EH (cell line): ENCODE measurements at places on chromosomes 13 and 19.

DNA sequence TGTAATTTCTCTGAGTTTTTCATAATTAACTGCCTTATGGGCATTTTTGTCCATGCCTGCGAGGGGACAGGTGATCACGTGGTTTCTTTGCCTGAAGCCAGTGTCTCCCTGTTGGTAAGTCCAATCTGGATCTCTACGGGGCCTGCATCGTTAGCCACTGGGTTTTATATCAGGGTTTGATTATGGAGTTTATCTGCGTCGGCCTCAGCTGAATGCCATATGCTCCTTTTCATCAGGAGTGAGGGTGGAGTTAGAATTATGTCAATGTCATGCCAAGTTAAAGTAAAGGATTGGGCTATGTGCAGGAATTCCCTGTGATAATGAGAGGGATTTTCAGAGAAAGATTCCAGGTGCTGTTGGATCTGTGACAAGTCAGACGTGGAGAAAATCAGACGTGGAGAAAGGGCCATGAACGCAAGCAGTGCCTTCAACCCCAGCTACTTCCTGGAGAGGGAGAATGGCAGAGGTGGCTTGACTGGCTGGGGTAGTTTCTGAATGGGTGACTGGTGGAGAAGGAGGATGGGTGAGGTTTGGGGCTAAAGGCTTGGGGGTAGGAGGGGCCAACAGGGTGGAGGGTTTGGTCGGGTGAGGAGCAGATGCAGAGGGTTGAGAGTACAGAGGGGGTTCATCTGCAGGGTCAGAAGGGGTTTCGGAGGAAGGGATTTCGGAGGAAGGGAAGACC is 24.3 kb downstream of the TMEM255B start:
- no peak for DNase-seq

DNA sequence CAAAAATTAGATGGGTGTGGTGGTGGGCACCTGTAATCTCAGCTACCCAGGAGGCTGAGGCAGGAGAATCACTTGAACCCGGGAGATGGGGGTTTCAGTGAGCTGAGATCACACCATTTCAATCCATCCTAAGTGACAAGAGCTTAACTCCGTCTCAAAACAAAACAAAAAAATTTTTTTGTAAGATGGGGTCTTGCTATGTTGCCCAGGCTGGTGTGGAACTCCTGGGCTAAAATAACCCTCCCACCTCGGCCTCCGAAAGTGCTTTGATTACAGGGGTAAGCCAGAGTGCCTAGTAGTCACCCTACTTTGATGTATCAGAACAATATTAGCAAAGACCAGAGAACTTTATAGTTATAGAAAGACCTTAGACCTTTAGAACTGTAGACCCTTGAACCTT is 7.9 kb downstream of the SPTBN4 start:
- no peak for DNase-seq

GRCh38 chr19:50651174-50651573 is 1.9 kb downstream of the C19orf81 start:
- no peak for DNase-seq

DNA sequence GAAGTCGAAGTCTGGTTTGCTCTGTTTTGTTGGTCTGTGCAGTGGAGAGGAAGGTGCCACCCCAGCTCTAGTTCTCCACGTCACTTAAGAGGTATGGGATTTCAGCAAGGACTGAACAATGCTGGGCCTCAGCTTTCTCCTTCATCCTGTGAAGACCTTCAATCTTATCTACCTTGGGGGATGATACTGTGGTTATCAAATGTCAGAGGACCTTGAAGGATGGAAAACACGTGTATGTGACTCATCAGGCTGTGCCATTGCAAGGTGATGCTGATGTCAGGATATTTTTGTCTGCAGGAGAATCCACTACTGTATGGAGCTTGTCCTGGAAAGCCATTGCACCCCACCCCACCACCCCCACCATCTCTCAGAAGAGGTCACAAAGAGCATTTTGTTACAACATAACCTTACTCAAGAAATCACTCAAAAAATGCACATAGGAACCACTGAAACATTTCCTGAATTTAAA is 81.4 kb upstream of the UQCRFS1 start:
- DNase-seq: peak; percentile 31

DNA sequence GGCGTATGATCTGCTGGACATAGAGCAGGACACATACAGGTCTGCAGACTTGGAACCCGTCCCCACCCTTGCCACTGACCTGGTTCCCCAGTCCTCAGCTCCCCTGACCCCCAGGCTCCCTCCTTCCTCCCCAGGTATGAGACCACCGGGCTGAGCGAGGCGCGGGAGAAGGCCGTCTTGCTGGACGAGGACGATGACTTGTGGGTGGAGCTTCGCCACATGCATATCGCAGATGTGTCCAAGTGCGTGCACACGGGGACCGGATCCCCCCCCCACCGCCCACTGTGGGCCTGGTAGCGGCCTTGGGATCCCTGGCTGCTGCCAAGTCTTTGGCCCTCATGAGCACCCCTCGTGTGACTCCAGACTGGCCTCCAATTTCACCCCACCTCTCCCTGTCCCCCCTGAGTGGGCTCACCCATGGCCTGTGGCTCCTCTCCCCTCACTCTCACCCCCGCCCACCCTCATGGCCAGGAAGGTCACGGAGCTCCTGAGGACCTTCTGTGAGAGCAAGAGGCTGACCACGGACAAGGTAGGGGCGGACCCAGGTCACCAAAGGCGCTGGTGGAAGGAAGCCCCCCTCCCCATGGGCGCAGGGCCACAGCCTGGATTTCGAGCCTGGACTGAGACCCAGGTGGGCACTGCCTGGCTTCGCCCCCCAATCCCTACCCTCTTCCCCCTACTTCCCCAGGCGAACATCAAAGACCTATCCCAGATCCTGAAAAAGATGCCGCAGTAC is 5.6 kb downstream of the STXBP2 start:
- no peak for DNase-seq

- DNase-seq: no peak
These were observed 169.5 kb downstream of the DCLK1 start for GRCh38 chr13:35961461-35962220.

DNA sequence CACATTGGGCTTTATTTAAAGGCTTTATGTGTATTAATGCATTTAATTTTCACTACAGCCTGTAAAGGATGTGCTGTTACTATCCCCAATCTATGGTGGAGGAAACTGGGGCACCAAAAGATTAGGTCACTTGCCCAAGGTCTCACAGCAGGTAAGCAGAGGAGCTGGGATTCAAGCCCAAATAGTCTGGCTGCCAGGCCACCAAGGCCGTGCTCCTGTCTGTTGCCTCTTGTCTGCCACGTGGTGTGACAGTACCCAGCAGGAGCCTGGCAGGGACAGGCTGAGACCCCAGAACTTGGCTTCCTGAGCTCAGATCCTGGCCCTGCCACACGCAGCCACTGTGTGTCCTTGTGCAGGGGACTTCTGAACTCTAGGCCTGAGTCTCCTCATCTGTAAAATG is 4.5 kb downstream of the NTN5 start:
- no peak for DNase-seq

- DNase-seq: peak; percentile 59
These were observed 34.2 kb downstream of the THSD1 start for GRCh38 chr13:52371736-52372247.

- peak; percentile 25 for DNase-seq
These were observed 12.4 kb upstream of the RANBP3 start for GRCh38 chr19:5990289-5990797.

DNA sequence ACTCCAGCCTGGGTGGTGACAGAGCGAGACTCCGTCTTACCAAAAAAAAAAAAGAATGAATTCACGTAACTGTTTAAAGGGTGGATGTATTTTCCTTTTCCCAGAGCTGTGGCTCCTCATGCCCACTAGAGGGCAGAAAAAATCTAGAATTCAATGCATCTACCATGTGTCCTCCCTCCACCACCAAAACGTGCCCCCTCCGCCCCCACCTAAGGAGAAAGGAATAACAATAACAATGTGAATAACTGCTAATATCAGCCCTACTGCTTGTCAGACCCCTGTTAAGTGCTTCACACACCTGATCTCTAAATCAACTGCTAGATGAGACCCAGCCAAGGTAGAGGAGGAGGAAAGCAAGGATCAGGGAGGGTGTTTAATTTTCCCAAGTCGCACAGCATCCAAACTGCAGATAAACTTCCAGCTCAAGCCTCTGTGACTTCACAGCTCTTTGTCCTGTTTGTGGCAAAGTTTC is 20.2 kb upstream of the PNMA8B start:
- DNase-seq: peak; percentile 51

DNA sequence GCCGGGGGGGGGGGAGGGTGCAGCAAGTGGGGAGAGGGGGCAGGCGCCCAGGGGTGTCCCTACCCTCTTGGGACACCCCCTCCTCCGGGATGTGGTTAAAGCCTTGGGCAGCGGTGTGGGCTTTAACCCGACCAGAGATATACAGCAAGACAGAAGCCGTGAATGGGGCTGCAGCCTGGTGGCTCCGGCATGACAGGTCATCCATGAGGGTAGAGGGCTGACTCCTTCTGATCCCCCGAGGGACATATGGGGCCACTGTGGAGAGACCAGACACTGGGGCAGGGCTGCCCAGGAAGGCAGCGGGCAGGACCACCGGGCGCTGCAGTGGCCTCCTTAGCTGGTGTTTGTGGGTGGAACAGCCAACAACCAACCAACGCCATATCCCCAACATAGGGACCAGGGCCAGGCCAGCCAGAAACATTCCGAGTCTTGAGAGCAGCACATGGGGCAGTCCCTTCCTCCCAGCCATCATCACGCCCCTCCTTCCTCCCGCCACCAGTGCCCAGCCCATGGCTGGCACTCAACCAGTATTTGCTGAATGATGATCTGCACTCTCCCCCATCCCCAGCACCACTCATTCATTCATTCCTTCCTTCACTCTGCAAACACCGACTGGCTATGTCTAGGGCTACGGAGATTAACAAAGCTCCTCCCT is 18.2 kb downstream of the ELAVL1 start:
- DNase-seq: peak; percentile 36

GRCh38 chr13:93226065-93226622 is 463 bp upstream of the GPC6 start:
- DNase-seq: no peak

DNA sequence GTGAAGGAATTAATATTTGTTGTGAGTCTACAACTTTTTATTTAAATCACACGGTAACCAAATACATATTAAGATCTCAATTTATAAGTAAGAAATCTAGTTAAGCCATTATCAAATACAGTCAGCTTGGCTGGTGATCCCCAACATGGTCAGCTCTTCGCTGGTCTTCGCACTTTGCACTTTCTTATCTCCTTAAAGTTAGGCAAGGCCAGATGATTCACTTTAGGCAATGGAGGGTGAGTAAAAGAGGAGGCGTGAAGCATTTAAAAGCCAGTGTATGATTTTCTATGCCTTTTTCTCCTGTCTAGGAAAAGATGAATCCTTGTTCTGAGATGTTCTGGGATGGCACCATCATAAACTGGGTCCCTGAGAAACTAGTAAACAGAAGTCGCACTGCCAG is 793.7 kb upstream of the ARGLU1 start:
- no peak for DNase-seq

DNA sequence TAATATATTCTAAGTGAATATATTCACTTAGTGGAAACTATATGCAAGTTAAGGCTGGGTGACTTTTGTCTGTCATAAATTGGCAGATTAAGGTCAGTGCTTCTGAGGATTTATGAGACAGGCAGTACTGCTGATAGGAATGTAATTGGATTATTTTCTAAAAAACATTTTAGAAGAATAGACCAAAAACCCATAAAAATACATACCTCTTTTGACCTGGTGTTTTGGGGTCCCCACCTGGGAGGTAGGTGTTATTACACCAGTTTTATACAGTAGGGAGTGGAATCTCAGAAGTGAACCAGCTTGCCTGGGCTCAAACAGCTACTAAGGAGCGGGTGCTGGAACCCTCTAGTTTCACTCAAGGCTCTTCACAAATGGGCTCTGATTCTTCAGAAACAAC is 25.3 kb downstream of the COG3 start:
- no peak for DNase-seq

DNA sequence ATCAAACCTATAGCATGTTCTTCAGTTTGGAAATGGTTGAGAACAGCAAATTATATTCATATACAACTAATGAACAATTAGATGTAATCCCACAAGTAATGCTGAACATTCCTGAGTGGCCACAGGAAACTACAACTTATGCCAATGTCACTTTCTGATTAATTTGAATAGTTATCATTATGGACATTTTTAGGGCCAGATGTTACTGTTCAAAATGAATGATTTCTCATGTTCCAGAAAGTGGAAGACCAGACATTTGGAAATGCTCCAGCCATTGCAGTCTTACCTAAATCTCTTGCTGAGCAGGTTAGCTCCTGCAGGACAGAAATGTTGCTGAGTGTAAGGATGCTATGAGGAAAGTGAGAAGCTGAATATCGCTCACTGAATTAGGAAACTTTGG is 819.8 kb downstream of the PCDH9 start:
- DNase-seq: no peak

DNA sequence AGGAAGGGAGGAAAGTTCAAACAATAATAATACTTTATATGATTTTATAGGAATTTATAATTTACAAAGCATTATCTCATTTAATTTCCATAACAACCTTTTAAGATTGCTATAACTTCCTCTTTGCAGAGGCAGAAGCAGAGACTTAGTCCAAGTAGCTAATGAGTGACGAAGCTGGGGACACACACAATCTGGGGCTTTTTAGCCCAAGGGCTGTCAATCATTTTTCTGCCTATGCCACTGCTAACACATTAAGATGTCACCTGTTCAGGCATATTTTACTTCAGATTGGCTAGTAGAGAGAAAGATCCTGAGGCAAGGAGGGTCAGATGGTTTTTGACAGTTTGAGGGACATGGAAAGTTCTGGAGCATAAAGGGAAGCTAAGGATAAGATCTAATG is 12.6 kb downstream of the SCEL start:
- no peak for DNase-seq

GRCh38 chr19:29241324-29241723 is 28.4 kb upstream of the UQCRFS1 start:
- no peak for DNase-seq

- DNase-seq: peak; percentile 63
These were observed 3.0 kb upstream of the CCNP start for GRCh38 chr19:40229484-40229883.

DNA sequence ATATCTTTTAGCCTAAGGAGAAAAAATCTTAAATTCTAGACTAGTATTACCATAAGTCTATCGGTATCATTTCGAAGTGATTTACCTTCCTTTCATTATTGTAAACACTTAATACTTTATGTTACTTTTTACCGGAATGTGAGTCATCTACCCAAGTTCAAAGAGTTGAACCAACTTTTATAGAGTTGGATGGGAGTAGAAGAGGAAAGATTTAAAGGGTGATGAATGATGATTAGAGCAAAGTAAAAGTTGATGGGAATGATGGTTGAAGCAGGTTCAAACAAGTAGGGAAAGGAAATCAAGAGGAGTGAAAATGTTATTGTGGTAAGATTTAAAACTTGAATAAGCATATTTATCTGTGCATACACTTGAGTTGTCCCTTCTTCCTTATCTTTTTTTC is 11.3 kb upstream of the LPAR6 start:
- no peak for DNase-seq

- DNase-seq: no peak
These were observed 9.1 kb upstream of the VWA8 start for GRCh38 chr13:41970022-41970421.

- DNase-seq: no peak
These were observed 656.0 kb downstream of the GPC5 start for GRCh38 chr13:92054389-92054788.

GRCh38 chr19:46963093-46963734 is 56.4 kb upstream of the NPAS1 start:
- peak; percentile 98 for DNase-seq

- DNase-seq: peak; percentile 24
These were observed 38.0 kb upstream of the ZNF573 start for GRCh38 chr19:37817180-37817981.

- DNase-seq: peak; percentile 77
These were observed 45.7 kb upstream of the TDRD3 start for GRCh38 chr13:60351326-60351725.
